ENCODE measurements at places on chromosomes 3 and 15.

DNA sequence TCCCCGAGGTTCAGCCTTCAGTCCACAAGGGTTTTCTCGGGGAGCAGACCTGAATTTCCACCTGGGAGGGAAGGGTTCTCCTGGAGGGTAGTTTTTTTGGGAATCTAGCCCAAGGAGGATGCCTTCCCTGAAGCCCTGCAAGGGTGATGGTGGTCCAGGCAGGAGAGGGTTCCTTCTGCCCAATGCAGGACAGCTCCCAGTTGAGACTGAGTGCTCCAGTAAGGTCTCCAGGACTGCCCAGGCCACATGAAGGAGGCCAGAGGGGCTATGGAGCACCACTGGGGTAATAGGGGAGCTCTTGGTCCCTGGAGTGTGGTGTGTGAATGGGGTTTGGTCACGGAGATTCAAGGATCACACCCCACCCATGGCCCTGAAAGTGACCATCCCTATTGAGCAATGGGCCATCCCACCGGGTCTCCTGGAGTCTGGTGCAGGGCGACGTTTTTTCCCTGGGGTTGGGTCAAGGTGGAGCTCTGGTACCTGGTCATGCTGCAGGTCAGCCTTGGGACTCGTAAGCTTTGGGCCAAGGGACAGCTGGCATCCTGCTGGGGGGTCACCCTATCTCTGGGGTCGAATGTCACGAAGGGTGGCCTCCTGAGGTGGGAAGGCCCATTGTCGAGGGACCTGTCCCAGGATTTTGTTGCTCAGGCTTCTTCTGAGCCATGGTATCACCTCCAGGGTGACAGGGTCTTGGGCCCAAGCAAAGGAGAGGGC lies 196.5 kb downstream of the UBE3A start:
- DNase-seq, result no peak

DNA sequence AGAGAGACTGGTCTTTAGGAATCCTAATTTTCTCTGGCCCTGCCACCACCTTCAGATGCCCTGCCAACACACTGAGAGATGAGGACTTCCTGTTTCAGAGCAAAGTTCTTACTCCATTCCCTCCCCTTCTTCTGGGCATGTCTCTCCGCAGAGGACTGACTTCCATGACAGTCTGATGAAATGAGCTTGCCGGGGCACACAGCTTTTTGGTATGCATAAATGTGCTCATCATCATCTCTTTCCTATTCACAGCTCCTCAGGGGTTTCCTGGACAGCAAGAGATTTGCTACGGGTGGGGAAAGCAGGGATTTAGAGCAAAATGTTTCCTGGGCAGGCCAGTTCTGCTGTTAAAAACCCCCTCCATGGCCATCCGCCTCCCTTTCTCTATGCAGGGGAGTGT lies 27.6 kb upstream of the SEMA6D start:
- no peak for DNase-seq

DNA sequence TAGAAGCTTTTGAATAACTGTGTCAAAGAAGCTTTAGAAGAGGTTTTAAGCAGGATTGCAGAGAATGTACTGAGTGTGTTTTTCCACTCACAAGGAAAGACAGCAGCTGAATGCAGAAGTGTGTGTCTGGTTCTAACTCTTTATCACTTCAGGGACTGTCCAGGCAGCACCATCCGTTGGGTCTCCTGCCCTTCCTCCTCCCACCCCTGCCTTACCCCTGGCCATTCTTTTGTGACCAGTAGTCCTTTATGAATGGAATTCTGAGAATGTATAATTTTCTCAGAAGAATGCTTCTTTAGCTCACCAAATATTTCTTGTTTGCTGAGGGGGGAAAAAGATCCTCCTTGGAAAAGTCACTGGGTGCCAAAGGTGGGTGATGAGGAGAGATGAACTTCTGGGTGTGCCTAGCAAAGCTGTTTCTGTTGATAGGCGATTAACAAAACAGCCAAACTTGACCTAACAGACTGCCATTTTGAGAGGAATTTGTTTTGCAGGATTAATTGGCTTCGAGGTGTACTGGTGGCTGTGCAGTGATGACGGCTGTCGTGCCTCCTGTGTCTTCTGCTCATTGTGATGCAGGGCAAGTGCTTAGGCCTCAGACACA lies 70.9 kb downstream of the IGF1R start:
- DNase-seq, result no peak

DNA sequence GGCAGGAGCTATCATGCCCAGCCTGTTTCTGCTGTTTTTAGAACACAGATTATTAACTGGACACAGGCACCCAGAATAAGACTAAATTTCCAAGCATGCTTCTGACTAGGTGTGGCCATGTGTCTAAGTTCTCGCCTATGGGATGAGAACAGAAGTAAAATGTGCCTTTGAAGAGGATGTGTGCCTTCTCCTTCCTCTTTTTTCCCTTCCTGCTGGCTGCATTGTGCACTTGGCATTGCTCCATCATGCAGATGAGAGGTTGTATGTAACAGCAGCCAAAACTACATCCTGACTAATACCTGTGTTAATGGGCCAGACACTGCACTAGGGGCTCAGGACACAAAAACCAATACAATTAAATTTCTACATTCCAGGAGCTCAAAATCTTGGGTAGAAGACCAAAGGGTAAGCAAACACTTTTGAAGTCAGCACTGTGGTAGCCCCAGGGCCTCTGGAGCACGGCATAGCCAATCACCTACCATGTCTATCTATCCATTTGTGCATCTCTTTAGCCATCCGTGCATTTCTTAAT lies 40.9 kb upstream of the RNU6-1 start:
- DNase-seq, result no peak

DNA sequence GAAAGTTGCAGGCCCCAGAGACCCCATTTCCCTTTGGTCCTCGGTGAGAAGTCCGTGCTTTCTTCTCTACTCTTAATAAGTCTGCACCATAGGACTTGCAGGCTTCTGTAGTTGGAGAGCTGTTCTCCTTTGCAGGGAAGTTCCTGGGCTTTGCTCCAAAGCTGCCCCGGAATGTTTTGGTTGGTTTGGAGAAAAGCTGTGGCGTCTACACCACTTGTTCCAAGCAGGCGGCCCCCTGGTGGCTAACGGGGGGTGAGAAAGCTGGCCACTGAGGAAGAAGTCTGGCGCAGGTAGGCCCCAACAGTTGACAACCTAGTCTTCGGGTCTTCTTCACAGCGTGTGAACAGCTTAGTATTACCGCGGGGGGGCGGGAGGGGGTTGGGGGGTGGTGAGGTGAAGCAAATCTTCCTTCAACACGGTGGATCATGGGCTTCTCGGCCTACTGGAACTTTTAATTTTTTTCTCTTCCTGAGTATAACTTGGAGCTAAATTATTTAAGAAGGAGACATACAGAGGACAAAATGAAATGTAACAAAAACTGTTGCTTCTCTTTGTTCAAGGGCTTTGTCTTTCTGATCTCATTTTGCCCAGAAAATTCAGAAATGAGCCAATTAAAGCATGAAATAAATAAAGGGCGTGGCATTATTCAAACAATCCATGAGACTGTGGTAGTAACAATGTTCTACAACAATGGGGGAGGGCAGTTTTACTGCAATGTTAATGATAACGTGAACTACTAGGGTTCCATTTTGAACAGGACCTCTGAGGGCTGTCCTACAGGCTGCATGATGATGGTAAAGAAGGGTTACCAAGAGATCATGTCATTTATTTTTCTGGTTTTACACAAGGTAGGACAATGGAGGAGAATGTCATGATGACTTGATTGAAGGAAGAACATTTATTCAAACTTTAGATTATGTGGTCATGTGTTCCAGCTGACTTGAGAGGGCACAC lies 2.2 kb upstream of the THRB start:
- no peak for DNase-seq

DNA sequence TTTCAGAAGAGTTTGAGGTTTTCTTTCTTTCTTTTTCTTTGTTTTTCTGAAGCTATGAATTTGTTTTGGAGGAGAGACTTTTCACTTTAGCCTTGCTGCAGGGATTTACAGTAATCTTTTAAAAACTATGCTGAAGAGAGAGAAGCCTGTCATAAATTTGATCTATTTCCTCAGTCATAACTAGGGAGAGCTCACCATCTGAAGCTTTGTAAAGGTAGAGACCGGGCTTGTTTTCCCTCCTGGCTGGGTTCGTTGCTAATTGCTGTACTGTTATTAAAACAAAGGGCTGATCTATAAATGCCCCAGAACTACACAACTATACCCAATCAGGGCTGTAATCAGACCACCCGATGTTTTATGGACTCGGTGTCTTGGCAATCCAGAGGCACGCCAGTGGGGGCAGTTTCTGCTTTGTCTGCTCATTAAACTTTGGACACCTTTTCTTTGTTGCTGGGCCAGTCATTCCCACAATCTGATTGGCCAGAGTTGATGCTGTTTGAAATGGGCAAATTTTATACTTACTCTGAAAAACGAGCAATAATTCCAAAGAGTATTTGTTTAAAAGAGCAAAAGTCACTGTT lies 164.3 kb downstream of the CACNA1D start:
- DNase-seq, result no peak

DNA sequence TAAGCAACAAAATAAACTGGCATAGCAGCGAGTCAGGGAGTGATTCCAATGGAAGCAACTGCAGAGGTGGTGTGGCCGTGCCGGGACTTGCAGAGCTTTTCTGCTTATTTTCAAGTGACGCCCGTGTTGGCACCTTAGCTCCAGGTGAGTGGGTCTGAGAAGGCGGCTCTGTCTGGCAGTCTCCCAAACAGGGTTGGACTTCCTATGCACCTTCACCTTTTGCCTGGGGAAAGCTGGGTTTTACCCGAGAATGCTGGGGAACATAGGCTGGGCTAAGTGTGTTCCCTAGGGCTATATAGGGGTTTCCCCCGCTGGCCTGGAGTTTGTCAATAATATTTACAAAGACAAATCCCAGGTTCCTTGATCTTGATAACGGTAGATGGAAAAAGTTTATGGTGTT lies 179.9 kb upstream of the TBL1XR1 start:
- no peak for DNase-seq

DNA sequence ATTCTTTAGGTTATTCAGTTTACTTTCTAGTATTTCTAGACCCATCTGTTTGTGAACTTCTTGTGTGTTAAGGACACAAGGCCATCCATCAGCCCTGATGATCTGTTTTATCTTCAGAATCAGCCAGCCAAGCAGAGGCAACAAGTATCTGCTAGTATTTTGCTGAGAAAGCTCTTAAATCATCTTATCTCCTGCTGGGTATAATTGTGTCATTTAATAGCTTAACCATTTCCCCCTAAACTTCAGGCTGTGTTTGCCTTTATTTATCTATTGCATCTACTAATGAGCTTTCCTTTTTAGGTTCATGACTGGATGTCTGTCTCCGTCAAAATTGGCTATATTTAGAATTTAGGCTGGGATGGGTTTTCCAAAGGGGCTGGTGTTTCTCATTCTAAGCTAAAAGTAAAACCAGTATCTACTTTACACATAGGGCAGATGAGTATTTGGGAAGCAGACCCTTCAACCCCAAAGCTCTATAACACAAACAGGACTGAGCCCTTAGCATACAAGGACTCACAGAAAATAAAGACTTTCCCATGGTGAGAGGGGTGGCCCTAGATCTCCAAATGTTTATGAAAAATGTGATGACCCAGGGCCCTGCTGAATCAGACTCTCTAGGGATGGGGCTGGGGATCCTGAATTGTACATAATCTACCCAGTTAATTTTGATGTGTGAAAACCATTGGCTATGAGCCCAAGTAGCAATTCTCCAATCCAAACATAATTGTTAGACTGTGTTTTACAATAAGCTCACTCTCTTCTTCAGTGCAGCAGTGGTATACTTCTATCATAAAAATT lies 65.3 kb upstream of the PSMD6 start:
- no peak for DNase-seq

DNA sequence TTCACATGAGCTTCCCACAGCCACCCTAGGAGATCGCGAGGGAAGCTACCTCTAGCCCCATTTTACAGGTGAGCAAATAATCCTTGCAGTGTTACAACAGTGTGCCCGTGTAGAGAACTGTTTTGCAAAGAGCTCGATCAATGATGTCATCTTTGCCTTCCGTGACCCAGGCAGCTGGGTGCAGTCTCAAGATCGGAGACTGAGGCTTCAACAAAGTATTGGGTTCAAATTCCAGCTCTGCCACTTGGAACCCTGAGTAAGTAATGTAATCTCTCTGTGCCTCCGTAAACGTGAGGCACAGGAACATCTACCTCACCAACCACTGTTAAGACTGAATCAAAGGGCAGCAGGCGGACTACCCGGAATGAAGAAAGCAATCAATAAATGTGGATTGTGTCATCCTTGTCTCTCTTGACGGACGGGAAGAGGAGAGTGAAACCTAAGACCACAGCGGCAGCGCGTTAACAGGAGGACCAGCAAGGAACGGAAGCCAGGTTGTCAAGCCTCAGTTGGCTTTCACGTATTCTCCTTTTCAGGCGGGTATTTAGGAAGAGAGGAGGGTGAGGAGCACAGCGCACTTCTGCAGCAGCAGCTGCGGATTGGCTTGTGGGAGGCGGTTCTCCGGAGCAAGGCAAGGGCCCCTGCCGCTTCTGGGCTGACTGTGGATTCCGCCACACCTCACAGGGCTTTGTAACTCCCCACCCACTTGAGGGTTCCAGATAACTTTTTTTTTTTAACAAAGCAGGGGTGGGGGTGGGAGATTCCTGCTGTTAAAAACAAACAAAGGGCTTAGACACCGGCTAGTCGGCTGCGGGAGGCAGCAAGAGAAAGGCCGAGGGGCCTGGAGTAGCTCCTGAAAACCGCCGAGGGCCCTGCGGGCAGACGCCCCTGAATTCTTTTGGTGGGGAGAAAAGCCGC lies 1.5 kb upstream of the SMAD3 start:
- no peak for DNase-seq

DNA sequence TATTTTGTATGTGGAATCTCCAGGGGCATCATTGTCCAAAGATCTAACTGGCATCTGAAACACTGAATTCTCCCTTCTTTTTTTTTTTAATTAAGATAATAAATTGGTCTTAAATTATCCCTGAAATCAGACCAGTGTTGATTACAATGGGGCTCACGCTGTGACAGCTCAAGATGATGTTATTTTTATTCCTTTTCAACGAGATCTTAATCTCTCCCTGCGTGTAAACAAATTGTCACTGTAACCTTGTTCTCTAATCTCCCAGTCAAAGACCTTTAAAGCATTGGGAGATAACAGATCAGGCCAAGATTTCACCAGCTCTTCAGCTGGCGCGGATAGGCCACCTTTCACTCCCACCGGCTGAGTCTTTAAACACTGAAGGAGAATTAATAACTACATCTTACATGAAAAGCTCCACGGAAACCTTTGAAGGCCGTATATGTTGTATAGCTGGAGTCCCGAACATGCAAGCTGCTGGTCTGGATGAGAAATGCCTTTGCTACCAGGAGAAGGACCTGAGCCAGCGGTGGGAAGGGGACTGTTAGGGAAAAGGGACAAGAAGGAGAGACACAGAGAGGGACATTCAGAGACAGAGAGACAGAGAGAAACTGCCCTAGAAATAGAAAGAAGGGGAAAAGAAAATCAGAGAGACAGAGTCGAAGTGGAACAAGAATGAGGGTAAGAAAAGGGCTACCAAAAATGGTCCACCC lies 418.8 kb upstream of the NR2F2 start:
- DNase-seq, result no peak

All from activated naive CD8-positive, alpha-beta T cell treated with anti-CD3 and anti-CD28 coated beads for 36 hours (primary cell).